ENCODE measurements at places on chromosomes 12 and 14.

DNA sequence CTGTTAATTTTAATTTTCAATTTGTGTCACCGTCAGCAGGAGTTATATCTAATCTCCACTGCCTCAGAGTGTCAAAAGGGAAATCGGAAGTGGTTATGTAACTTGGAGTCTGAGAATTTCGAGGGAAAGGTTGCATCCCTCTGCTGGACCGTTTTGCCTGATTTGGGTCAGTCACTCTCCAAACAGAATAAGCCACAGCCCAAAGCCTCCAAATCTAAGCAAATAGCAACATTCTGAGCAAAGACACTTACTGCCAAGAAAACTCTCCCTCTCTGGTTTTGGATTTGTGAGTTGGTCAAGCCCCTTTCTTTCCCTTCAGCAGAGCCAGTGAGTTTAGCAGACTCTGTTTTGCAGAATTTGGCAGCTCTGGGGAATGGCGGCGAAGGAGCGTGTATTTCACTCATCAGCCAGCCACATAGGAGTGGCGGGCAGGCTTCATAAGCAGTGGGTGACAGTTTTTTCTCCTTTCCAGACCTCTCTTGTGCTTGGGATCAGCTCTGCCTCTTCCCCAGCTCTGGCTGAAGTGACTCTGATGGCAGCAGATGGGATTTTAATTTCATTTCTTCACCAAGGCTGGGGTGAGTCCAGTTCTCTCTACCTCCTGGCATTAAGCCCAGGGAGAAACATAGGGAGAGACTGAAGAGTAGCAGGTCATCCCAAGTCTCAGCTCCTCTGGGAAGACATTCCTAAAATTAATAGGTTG is 218.7 kb upstream of the NOS1 start:
- no peak for DNase-seq

- DNase-seq = no peak
Measured at GRCh38 chr12:52436000-52436827, 2.0 kb upstream of the KRT75 start.

DNA sequence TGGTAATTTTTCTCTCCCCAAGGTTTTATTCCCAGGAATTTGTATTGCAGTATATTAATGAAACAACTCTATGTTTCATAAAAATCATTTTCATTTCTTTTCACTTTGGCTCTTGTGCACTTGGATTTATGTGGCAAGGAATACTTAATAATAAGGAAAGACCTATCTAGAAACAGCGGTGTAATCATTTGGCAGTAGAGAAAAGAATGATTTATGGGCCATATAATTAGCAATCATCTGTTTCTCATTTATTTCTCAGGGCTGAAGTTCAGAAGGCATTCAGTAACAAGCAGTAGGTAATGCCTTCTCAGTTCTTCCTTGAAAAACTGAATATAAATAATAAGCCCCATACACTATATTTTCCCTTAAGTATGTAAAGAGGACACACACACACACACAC is 172.6 kb downstream of the ANO4 start:
- DNase-seq = no peak

- no peak for DNase-seq
Measured at GRCh38 chr14:89188492-89188891, 228.5 kb downstream of the FOXN3 start.

DNA sequence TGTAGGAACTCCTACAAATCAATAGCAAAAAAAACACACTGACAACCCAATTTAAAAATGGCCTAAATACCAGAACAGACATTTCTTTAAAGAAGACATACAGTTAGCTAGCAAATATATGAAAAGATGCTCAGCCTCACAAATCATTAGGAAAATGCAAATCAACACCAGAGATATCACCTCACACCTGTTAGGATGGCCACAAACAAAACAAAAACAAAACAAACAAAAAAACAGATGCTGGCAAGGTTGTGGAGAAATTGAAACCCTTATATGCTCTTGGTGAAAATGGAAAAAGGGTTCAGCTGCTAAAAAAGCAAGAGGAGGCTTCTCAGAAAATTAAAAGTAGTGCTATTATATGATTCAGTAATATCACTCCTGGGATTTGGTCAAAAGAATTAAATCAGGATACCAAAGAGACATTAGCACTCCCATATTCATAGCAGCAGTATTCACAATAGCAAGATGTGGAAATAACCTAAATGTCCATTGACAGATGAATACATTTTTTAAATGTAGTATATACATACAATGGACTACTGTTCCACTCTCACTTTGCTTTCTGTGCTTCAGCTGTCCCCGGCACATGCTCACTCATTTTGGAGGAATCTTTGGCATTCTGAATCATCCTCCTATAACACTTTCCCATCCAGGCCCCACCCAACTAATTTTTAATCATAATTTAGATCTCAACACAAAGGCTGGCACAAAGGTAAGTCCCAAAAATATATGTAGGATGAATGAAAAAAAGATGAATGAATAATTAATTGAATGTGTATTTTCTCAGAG is 99.1 kb downstream of the SYT1 start:
- DNase-seq = no peak

DNA sequence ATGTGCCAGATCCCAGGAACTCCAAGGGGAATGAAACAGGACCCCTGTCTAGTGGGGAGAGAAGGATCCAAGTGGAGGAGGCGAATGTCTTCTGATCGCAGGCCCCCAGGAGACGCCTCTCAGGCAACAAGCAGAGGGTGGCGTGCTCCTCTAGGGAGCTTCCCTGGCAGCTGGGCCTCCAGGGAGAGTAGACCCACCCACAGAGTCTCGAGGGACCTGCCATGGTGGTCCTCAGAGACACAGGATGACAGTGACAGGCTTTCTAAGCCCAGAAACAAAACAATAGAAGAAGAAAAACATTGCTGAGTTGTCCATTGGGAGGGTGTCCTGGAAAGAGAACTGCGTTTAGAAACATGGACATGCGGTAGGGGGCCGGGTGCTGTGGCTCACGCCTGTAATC is 140.6 kb upstream of the MAP1LC3B2 start:
- no peak for DNase-seq

DNA sequence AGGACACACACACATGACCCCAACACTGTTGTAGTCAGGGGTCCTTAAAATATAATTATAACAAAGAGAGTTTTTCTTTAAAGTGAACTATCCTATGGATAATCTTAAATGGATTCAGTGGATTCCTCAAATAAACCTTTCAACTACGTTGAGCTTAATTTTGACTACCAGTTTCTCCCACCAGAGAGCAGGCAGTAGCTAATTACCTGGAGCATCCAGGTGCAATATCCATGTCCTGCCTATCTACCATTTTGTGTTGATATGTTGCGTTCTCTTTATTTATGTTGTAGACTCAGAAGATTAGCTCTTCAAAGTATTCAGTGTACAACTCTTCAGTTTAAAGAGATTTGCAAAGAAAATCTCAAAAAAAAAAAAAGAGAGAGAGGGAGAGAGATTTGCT is 127.2 kb upstream of the GZMB start:
- no peak for DNase-seq

DNA sequence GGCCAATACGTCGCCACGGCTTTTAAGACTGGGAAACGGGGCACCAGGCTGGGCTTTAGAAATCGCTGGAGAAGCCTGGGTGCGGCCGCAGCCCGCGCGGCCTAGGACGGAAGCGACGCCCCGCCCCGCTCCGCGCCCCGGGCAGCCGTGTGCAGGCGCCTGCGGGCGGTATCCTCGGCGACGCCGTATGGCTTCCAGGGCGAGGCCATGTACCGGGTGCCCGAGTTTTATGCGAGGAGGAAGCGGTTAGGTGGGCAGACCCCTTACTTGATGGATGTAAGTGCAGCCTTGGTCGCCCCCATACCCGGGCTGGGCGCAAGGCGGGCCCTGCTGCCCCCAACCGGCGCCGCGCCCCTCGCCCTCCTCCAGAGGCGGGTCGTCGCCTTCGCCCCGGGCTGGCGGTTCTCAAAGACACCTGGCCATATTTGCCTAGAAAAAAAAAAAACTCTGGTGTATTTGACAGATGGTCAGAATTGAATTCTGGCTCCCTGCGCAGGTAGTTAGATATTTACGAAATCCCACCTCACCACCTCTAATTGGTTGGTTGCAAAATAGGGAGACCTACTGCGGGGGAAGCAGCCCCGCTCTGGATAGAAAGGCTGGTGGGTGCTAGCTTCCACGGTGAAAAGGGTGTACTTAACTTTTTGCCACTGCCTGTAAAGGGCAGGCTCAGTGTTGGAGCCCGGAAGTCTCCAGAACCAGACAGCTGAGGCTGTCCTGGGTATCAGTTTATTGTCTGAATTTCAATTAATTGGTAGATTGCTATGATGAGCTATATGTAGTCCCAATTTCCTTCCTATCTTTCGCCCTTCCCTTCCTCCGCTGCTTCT is at the start of gene PPP1R36:
Gene PPP1R36, plus strand, starts transcription at position 171 of the 830 bp plus-strand sequence. Its CDS starts 37 bp downstream, at position 208.
- no peak for DNase-seq

- no peak for DNase-seq
Measured at GRCh38 chr12:86669010-86669409, 412.8 kb upstream of the MGAT4C start.

DNA sequence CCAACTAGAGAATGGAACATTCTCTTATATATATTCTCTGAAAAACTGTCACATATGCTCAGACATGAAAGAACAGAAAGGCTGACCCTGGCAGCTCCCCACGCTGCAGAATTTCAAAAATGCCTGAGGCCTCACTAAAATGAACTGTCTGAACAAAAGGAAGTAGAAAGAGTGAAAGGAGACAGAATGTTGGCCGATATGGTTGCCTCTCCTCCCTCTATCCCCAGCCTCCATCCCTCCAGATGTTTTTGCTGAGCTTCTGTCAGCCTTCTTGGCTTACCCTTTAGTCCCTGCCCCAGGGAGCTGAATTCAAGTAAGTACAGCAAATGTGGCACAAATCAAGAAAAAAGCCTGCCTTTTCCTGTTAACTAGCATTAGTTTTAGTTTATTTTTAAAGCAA is 6.9 kb downstream of the SMCO2 start:
- no peak for DNase-seq

DNA sequence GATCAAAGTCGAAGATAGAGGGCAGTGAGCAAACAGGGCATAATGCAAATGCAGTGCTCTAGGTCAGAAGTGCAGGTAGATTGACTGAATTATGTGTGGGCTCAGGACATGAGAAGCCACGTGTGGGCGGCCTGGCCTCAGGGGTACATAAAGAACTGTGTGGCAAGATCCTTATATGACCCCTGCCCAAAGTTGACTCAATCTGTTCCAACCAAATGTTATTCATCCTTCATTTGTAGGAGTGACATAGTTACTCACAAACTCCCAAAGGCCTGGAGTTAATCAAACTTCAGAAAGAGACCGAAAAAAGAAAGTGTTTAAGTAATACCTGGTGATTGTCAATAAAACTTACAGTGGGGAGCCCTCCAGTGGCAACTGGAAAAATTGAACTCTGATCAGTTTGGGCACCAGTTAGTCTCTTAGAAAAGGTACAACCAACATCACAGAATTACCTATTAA is 150.4 kb upstream of the FAR2 start:
- no peak for DNase-seq

GRCh38 chr12:41627476-41627875 is 439.4 kb downstream of the PDZRN4 start:
- DNase-seq = no peak

DNA sequence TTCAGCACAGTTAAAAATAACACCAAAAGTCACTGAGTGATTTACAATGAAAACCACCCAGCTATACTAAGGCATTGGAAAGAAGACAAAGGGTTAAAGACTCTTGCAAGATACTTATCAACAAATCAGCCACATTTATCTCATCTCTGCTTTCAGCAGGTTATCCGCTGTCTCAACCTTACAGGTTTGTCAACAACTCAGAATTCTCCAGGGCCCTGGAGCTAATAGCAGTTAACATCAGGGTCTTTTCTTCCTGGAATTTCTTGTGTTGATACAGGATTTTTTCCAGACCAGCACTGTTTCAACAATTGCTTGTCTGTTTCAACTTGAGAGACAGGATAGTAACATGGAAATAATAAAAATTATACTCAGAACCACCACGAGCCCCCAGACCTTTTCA is 3.5 kb downstream of the PKP2 start:
- no peak for DNase-seq

- DNase-seq = no peak
Measured at GRCh38 chr14:102088012-102088792, 1.4 kb upstream of the HSP90AA1 start.

- no peak for DNase-seq
Measured at GRCh38 chr12:33248364-33248763, 191.3 kb downstream of the SYT10 start.

DNA sequence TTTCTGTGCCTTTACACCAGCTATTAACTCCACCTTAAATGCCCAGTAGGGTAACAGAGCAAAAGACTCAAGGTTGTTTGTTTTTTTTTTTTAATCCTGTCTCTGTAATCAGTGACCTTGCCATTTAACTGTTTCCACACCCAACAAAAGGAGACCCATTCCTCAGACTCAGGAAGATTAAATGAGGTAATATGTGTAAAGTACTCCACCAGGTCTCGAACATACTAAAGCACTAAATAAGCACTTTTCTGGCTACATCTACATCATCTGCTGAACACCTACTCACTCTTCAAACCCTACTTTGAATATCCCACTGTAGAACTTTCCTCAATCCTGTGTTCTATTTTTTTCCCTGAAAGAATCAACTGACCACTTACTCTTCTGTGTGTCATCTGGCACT is 4.1 kb downstream of the SLC2A13 start:
- no peak for DNase-seq

DNA sequence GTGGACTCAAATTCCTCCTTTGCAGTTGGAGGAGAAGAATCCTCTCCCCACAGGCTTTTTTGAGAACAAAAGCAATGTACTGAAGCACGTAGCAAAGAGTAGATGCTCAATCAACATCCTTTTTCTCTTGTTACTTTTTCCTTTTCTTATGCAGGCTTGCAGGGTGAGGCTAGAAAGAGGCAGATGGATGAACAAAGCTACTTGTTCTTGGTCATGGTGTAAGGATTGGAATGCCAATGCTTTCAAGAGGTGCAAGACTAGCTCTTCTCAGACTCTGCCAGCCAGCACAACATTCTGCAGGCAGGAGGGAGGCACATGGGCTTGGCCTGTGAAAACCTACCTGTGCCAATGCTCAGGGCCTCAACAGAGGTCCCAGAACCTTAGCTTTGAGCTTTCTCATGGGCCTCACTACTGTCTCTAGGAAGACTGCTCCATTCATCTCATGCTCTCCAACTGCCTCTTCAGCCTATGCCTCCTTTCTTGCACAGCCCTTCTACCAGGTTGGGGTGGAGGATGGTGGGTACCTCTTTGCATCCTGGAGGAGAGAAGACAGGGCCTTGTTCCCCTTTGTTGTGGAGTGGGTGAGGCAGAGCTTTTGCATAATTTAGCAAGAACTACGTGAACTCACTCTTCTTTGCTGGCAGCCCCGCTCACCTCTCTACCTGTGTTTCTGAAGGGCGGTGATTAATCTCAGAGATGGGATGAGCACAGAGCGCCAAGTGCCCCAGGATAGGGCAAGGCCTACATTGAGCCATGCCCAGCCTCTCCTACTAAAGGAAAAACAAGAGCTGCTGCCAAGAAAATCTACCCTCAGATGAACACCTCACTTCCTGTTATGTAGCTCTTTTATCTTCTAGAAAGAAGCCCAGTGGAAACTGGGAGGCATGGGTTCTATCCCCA is 1119.7 kb downstream of the VRK1 start:
- no peak for DNase-seq

- no peak for DNase-seq
Measured at GRCh38 chr12:20628226-20628787, 66.8 kb upstream of the SLCO1C1 start.

- no peak for DNase-seq
Measured at GRCh38 chr12:99611599-99611998, 36.0 kb upstream of the GARIN6 start.
